NCI-H1048 (cell line): ENCODE measurements at places on chromosomes 5 and 9.

- DNase-seq = no peak
Measured at GRCh38 chr5:122413722-122414121, 101.7 kb downstream of the SNCAIP start.

GRCh38 chr5:31638345-31638744, 586 bp upstream of the PDZD2 start:
- no peak for DNase-seq

GRCh38 chr5:160493806-160494338, 72.2 kb downstream of the PTTG1 start:
- no peak for DNase-seq

DNA sequence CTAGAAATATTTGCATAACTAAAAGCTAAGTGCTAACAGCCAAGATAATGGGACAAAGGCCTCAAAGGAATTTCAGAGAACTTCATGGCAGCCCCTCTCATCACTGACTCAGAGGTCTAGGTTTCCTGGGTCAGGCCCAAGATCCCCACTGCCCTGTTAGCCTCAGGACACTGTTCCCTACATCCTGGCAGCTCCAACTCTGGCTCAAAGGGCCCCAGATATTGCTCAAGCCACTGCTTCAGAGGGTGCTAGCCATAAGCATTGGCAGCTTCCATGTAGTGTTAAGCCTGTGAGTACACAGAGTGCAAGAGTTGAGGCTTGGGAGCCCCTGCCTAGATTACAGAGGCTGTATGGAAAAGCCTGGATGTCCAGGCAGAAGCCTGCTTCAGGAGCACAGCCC, 998.1 kb downstream of the TLE1 start:
- no peak for DNase-seq

- DNase-seq = no peak
Measured at GRCh38 chr5:74630453-74631066, 10.0 kb downstream of the ENC1 start.

GRCh38 chr5:171710451-171711024, 75.1 kb upstream of the SMIM23 start:
- DNase-seq = no peak

DNA sequence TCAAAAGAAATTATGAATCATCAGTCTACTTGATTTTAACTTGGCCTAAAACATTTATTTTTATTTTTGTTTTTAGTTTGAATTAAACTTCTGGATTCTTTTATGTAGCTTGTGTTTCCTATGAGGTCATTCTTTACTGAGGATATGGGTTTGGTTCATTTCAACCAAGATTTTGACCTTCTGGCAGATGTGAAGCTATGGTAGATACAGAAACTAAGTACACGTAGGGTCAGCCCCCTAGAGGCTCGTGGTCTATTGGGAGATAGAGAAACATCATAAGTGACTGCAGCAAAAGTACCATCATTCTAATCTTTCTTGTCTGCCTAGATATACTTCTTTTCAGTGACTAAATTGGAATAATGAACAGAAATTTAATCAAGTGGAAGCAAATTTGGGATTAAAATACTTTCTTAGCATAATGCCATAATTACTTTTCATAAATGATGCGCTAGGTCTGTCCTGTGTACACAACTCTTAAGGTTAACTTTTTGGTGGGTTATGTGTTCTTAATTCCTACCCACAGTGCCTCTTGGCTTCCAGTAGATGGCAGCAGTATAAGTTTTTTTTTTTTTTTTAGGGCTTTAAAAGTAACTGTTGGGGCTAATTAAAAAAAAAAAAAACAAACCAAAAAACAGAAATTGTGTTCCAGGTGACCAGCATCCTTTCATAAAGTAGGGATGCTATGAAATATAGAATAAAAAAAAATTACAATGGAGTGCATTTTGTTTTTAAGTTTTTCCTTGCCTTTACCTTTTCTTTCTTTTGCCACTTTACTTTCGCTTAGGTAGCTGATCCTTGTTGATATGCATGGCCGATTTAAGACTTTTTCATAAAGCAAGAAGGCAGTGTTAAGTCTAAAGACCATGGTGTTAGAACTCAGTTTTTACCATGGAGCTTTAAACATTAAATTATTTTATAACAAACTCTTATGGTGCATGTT, 49.9 kb downstream of the LRRTM2 start:
- no peak for DNase-seq

DNA sequence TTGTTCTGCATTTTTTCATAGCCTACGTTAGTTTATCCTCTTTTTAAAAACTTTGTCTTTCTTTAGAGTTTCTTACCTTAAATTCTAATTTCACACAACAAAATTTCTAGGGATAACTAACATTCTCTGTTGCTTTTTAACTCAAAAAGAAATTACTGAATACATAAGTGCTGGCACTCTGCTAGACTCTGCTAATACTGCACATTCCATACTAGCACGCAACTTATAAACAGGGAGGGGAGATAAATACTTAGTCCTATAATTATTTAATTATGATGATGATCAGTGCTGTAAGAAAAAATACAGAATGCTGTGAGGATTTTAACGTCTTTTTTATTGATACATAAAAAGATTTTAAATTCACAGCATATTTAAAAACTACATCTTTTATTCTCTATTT, 25.1 kb downstream of the RNF145 start:
- DNase-seq = no peak

DNA sequence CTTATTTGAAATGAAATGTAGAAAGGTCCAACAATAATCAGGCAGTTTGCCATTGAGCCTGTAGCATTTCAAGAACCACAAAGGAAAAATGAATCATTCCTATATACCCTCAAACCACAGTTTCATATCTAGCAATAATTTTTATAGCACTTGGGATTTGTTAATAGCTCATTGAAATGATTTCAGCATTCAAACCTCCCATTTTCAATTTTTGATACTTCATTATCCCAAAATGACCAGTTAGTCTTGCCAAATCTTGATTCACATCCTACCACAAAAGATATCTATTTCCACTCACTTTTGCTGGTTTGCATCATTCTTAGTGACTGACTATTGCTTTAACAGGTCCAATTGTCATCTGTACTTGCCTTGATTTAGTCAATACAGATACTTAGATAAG, 790.1 kb downstream of the TLE1 start:
- no peak for DNase-seq

DNA sequence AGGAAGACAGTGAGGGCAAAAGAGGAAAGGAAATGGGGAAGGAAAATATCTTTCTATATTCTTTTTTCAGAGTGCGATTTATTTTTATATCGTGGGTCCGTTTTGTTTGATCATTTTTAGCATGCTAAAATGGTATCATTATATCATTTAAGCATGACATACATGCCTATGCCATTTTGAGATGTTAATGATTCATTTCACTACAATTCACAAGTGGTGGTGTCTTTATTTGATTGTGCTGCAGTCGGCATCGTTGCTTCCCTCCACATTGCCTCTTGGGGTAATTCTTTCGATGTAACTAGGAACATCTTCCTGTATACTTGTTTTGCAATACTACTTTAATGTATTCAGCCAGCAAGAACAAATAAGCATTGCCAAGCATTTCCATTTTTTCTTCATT, 145.2 kb downstream of the CFAP90 start:
- no peak for DNase-seq

- DNase-seq = no peak
Measured at GRCh38 chr9:81231011-81231410, 458.3 kb downstream of the TLE1 start.

- peak; percentile 82 for DNase-seq
Measured at GRCh38 chr9:74496819-74497747, at the start of gene RORB. RORB (plus strand) TSS chr9:74497335; CDS start chr9:74497977, 642 bp downstream.

- no peak for DNase-seq
Measured at GRCh38 chr5:141192110-141192725, at the start of gene PCDHB10. PCDHB10 (plus strand) TSS chr5:141192353; CDS start chr5:141192553, 200 bp downstream.

- no peak for DNase-seq
Measured at GRCh38 chr5:59001154-59001553, 418.3 kb downstream of the RAB3C start.

- DNase-seq = no peak
Measured at GRCh38 chr5:66814146-66814991, 218.2 kb downstream of the MAST4 start.

DNA sequence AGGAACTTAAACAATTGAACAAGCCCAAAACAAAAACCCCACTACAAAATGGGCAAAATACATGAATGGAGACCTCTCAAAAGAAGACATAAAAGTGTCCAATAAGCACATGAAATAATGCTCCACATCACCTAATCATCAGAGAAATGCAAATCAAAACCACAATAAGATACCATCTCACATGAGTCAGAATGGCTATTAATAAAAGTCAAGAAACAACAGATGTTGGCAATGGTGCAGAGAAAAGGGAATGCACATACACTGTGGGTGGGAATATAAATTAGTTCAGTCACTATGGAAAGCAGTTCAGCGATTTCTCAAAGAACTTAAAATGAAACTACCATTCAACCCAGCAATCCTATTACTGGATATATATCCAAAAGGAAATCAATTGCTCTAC, 337.4 kb upstream of the GRIA1 start:
- no peak for DNase-seq

DNA sequence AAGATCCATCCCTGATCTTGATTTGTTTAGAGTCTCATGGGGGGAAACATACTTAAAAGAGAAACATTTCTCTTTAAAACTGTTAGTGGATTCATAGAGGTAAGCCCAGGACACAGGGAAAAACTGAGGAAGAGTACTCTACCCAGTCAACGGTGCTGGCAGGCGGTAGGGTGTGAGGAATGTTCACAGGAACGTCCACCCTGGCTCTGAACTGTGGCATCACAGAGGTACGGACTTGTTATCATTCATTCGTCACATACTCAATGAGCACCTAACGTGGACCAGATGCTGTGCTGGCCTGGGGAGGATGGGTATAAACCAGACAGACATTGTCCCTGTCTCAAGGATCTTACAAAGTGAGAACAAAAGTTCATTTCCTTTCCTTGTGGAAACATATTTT, 18.8 kb upstream of the PPARGC1B start:
- no peak for DNase-seq
